Activated T-cell treated with anti-CD3 and anti-CD28 coated beads, Interleukin-2, amount 50 U/mL, for 72 hours (primary cell): ENCODE measurements at places on chromosomes 13 and 19. TPM values are rescaled to one million over a fixed set of nuclear protein-coding genes. Genes with fewer than 3 reads are reported as not detected.

The TRIM13 gene
- total RNA-seq: 12.6 TPM

The MED26 gene
- total RNA-seq: 20.2 TPM

The RPL18A gene
- total RNA-seq: 2,983 TPM

The LILRA2 gene
- not detected for total RNA-seq

The DENND1C gene
- total RNA-seq: 92.1 TPM

The SIGLEC12 gene
- total RNA-seq: 1.6 TPM

The GSX1 gene
- not detected for total RNA-seq

The NTN5 gene
- total RNA-seq: 1.9 TPM

The DIAPH3 gene
- total RNA-seq: 28.5 TPM

The POU2F2 gene
- 45.0 TPM for total RNA-seq

The TNNT1 gene
- total RNA-seq: 1.3 TPM

The KIR2DL3 gene
- total RNA-seq: not detected

GRCh38 chr19:47641891-47642485 lies 33.1 kb downstream of the BICRA start:
- no peak for DNase-seq

DNA sequence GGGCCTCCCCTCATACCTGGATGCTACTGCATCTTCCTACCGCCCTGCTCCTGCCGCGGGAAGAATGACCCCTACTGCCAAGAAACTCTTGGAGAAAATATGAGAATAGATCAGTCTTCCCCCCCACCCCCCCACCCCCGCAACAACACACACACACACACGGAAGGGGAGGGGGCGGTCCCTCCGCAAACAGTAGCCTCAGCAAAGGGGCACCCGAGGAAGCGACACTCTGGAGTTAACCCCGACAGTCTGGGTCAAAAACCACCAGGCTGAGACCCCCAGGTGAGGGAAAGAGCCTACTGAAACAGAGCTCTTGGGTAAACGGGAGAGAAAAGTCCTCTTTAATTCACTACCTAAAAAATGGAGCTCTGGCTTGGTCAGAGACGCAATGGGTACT lies 1.2 kb downstream of the MED26 start:
- DNase-seq: peak; percentile 22

DNA sequence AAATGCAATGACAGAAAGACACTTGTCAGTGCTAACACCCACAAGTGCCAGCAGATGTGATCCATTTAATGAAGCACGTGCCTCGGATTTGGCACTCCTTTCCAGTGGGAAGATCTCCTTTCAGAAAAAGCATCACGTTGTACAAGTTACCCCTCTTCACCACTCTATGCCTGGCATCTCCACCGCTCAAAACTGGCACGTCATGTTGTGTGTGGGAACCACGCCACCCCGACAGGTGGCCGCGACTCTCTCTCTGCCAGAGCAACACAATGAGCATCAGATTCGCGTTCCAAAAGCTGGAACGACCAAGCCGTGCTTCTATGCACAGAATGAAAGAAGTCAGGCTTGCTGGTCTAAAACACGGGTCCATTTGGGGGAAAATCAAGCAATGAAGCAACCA lies 24.3 kb downstream of the TMTC4 start:
- no peak for DNase-seq

DNA sequence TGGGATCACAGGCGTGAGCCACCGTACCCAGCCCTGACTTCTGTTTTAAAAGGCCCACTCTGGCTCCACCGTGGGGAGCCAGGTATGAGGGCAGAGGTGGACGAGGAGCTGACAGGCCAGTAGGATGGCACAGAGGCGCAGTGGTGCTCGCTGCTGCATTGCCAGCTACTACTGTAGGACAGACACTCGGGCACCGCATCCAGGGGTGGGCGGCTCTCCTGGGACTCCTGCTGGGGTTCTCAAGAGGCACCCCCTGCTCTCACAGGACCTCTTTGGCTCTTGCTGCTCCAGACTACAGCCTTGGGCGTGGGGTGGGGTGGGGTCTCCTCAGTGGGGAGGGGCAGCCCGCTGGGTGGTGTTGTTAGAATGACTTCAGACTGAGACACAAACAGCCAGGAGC lies 53.4 kb downstream of the LATS2 start:
- no peak for DNase-seq

GRCh38 chr13:28056970-28057712 lies 43.2 kb downstream of the FLT3 start:
- DNase-seq: no peak

GRCh38 chr19:2077833-2078619 lies 18.1 kb downstream of the MOB3A start:
- DNase-seq: no peak

GRCh38 chr13:45796426-45797235 lies 54.9 kb downstream of the SIAH3 start:
- DNase-seq: no peak

- no peak for DNase-seq
Observed at GRCh38 chr13:93183302-93183701, 43.3 kb upstream of the GPC6 start.

DNA sequence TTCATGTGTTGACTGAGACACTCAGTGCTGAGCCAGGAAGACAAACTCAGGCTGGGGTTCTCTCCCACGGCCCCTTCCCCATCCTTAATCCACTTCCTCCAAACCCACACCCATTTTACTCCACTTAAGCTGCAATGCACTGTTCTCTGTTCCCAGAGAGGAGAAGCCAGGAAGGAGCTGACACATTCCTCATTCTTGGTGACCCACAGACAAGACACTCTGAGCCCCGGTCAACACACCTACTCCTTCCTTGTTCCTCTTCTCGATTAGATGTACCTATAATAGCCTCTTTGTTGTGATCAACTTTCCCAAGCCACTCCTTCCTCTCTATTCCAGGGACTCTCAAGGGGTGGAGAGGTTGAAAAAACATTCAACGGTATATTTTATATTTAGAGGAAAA lies 47.1 kb downstream of the INSR start:
- DNase-seq: no peak

DNA sequence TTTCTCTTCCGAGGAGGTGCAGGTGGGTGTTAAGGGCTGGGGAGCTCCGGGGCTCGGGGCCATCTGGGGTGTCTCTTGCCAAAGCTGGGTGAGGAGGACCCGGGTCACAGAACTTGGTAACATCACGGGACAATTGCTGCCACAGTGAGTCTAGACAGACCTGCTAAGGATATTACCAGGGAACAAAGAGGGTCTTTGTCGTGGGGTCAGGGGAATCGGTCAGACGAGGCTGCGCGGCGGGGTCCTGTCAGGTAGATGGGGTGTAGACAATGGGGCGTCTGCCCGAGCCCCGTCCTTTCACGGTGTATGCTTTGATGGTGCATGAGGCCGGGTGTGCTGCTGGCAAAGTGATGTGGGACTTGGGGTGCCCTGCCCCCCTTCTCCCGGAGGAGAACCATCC lies 7.8 kb downstream of the PGPEP1 start:
- DNase-seq: no peak

GRCh38 chr13:51577690-51578089 lies 6.6 kb upstream of the WDFY2 start:
- DNase-seq: no peak

DNA sequence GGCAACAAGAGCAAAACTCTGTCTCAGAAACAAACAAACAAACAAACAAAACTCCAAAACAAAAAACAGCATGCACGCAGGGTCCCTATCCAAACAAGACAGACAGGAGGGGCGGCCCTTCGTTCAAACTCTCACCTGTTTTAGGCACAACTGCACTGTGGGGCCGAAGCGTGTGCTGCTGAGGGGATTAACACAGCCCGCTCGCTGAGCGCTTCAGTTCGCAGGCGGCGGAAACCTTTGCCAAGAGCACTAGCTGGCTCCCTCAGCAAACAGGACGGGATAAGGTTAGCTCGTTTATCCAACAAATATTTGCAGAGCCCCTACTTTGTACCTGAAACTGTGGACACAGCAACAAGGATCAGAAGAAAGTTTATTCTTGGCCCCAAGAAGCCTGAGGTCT lies 1.6 kb upstream of the ADPRHL1 start:
- DNase-seq: no peak

DNA sequence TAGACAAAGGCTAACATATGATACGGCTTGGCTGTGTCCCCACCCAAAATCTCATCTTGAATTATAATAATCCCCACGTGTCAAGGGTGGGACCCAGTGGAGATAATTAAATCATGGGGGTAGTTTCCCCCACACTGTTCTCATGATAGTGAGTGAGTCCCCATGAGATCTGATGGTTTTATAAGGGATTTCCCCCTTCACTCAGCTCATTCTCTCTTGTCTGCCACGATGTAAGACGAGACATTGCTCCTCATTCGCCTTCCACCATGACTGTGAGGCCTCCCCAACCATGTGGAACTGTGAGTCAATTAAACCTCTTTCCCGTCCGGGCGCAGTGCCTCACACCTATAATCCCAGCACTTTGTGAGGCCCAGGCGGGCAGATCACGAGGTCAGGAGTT lies 143.5 kb downstream of the RXFP2 start:
- no peak for DNase-seq

DNA sequence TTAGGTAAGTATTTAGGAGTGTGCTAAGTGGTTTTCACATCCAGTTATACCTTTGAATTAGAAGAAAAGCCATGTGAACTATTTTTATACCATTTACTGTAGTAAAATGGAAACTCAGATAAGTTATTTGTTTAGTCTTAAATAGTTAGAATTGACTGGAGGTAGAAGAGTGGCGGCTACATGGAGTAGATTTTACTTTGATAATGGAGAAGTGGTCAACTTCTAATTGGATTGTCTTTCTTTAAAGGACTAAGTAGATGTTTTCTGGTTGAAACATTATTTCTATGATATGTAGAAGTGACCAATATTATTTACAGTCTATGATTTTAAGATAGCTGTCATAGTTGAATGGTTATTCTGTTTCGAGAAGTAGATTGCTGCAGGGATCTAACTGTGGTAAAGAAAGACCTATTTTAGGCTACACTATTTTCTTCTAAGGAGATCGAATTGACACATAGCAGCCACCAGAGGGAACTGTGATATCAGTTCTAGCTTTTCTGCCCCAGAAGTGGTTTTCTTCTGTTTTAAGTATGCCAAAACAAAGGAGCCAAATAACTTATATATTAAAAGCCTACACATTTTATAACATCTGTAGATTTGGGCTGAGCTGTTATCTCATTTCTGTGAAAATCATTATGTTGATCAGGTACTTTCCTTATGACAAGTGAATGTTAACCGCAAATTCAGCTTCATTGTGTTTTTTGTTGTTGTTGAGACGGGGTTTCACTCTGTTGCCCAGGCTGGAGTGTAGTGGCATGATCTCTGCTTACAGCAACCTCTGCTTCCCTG lies 26.1 kb downstream of the ZMYM2 start:
- DNase-seq: peak; percentile 6

- DNase-seq: no peak
Observed at GRCh38 chr13:71869274-71869673, 2.3 kb upstream of the DACH1 start.

DNA sequence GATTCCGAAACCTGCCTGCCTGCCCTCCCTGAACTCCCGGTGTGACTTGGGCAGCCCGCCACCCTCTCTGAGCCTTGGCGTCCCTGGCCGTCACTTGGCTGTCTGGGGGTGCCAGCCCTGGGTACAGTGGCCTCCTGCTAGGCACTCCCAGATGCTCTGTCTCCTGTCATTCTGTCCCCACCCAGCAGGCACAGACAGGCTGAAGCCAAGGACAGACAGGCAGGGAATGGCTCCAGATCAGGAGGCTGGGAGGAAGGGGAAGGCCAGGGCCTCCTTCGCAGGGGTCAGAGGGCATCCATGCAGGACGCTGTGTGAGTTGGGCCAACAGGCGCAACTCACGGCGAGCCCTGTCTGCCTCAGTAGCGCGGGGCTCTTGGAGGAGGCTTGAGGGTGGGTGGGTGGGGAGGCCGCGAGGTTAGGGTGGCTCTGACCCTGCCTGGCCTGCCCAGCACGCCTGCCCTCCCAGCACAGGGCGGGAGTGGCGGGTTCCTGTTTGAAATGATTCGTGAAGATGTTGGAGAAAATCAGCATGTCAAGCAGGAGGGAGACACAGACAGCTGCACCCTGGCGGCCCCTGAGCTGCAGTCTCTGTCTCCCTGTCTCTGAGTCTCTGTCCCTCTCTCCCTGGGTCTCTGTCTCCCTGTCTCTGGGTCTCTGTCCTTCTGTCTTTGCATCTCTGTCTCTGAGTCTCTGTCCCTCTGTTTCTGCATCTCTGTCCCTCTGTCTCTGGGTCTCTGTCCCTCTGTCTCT lies 19.7 kb downstream of the KLHL26 start:
- no peak for DNase-seq

GRCh38 chr13:84739021-84739420 lies 856.7 kb upstream of the SLITRK1 start:
- DNase-seq: no peak

- DNase-seq: no peak
Observed at GRCh38 chr19:36838784-36839324, 667 bp upstream of the ZNF790 start.

GRCh38 chr19:6970021-6970420 lies 51.2 kb downstream of the MBD3L2B start:
- no peak for DNase-seq

DNA sequence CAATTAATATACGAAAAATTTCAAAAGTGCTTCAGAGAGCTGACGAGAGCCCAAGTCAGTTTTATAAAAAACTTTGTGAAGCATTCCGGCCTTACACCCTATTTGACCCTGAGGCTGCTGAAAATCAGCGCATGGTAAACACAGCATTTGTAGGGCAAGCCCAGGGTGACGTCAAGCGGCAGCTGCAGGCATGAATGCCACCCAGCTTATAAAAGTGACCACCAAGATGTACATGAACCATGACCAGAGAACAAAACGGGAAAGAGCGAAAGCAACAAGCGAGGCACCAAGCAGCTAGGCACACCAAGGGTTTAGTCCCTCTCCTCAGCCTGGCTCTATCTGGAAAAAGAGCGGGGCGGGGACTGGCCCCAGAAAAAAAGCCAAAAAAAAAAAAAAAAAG lies 6.0 kb downstream of the SIGLEC11 start:
- no peak for DNase-seq

DNA sequence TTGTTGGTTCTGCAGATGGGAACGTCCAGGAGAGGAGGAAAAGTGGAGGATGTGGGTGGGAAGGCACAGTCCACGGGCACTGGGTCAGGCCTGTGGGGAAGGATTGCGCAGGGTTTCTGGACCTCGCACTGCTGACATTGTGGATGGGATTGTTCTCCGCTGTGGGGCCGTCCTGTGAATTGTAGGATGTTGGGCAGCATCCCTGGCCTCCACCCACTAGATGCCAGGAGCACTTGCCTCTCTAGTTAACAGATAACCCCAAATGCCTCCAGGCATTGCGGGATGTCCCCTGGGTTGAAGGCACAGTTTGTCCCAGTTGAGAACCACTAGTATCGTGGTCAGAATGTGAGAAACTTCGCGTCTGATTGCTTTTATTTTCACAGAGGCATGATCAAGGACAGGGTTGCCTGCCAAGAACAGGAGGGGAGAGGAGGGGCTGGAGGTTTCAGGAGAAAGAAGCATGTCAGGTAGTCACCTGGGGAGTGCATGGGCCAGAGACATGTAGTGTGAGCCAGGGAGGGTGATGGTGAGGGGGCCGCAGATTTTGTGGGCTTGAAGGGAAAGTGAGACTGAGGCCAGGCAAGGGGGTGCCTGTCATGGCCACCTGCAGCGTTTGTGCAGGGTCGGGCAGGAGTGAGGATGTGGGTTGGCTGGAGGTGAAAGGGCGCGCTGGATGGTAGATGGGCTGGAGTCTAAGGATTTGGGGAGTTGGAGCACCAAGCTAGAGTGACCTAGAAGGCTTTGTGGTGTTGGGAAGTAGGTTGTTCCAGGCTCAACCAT lies 3.2 kb downstream of the ZNF628 start:
- no peak for DNase-seq
